HCEC 1CT (cell line): ENCODE measurements at places on chromosomes 3 and 15.

DNA sequence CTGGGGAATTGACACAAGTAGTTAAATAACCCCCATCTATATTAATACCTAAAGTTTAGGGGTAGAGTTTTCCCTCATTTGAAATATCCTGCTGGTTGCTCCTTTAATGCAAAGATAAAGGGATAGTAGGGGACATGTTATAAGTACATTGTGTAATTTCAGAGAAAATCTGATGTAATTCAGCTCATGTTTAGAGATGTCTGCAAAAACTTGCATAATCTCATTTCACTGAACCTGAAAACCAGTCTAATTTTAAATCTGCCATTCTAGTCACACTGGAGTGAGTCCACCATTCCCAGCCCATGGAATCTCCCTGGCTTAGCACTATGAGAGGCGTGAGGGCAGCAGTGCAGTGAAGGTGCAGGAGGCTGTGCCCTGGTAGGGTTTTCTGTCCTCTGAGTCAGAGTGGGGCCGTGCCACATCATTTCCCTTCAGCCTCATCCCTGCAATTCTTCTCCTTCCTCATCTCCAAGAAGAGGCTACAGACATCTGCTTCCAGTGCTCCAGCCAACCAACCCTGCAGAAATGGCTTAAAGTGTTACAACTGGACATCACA, 246.3 kb upstream of the UMPS start:
- no peak for DNase-seq

DNA sequence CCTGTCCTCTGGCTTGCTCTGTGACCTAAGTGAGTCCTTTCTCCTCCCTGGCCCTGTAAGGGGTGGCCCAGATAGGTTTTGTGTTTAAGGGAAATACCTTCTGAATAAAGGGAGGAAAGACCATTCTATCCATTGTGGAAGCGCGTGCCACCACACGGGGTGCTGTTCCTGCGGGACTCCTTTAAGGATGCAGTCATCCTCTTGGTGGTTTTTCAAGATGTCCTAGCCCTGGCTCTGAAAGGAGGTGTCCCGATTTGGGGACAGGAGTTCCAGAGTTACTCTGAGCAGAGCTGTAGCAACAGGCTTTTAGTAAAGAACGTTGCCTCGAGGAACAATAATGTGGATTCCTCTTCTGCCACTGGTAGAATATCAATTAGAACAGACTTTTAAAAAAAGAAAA, 9.6 kb downstream of the SLC6A6 start:
- peak; percentile 10 for DNase-seq

- DNase-seq, result peak; percentile 41
Observed at GRCh38 chr3:69120879-69121464, 1.4 kb downstream of the LMOD3 start.

DNA sequence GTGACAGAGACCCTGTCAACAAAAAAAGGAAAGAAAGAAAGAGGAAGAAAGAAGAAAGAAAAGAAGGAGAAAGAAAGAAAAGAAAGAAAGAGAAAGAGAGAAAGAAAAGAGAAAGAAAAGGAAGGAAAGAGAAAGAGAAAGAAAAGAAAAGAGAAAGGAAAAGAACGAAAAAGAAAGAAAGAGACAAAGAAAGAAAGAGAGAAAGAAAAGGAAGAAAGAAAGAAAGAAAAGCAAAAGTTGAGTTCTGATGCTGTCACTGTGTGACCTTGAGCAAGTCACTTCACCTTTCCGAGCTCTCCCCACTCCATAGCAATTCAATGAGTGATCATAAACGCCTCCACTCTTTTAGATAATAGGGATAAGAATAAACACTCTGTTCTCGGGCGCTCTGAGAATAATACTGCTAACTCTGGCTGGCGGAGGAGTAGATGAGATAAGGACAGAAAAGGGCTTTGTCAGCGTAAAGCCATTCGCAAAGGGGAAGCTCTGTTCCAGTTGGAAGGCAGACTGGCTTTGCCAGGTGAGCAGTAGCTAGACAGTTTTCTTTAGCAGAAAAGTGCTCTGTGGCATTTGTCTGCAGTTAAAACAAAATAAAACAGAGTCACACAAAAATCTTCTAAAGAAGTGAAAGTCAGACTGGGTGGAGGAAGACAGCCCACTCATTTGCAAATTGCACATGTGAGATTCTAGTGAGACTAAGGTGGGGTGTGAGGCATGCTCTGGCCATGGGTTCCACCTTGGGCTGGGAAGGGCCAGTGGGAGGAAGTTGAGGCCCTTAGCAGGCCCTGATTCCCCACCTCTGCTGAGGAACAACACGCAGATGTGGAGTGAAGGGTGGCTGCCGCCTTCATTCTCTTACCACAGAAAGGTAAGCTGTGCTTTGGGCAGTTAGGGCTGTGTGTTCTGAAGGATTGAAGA, 9.6 kb upstream of the FLNB start:
- peak; percentile 29 for DNase-seq

- no peak for DNase-seq
Observed at GRCh38 chr3:74631351-74632140, 17.1 kb upstream of the CNTN3 start.

DNA sequence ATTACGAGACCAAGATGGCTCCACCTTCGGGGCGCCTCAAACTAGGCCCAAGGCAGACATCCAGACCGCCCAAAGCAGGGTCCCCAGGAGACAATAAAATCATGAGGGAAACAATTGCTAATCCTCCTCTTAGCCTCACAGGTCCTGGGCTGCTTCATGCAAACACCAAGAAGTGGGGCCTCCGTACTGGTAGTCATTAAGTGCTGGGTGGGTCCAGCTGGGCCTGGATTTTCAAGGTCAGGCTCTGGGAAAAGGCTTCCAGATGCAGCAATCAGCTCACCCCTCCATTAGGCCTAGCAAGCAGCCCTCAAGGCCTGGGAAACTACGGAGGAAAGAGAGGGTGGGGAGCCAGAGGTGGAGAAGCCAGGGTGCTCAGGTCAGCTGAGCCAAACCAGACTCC, 634 bp downstream of the FBXL22 start:
- DNase-seq, result no peak

DNA sequence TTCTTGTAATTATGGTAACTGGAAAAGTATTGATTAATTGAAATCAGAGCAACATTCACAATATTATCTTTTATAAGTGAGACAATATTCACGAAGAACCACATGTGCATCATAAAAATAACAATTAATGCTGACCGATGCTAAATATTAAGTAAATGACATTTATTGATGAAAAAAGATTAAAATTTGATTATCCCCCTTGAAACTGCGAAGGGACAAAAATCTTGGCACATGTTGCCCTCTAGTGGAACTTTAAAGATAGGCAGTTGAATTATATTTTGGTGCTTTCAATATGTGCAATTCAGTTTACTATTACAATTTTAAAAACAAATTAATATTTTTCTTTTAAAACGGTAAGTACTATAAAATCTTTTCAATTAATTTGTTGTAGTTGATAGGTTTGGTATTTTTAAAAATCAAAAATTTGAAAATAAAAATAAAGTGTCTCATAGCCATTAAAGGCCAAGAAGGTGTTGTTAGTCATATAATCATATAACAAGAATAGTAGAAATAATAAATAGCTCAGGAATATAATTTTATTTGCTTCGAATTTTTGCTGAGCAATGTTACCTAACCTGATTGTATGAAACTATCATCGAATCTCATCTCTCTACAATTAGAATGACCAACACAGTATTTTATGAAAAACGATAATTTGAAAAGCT, 270.2 kb downstream of the ROBO1 start:
- peak; percentile 23 for DNase-seq

- DNase-seq, result no peak
Observed at GRCh38 chr3:197356275-197356674, 57.9 kb upstream of the DLG1 start.

DNA sequence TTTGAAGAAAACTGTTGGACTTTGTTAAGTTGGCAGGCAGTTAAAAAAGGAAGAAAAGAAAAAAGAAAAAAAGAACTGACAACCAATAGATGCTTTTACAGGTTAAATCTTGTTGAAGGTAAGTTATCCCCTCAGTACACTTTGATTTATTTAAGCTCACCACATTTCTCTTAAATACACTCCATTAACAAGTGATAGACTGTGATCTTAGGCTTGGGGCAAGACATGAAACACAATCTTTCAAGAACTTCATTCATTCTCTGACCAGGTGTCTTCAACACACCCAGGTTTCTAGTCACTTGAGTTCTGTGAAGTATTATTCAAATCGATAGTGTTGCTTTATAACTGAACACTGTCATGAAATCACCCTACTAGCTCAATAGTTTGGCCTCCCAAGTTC, 751.9 kb downstream of the ROBO1 start:
- no peak for DNase-seq

DNA sequence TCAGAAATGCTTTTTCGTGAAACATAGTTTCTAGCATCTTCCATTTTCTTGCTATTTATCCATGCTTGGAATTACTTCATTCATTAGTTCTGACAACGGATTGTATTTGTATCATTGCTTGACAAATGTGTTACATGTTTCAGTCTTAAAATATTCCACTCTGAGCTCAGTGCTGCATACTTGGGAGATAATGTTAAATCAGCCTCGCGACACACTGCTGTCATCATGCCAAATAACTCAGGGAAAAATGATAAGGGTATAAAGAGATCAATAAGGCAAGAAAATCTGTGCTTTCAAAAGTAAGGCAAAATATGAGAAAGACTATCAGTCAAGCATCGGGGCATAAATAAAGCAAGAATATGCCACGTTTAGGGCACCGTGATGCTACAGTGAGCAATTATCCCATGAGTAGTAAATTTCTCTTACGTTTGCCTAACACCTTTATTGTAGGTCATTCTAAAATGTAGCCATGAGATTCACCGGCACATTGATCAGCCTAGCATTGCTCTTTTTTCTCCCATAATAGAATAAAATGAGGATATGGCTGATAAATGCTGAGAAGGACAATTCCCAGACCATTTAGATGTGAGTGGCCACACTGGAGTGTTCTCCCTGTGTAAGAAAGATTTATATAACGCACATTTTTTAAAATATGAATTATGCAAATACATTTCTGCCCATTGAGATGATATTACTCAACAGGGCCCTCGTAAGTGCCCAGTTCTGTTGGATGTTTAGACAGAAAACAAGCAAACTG, 133.8 kb downstream of the RBMS3 start:
- DNase-seq, result no peak

GRCh38 chr3:71688121-71688520, 37.1 kb downstream of the EIF4E3 start:
- no peak for DNase-seq

DNA sequence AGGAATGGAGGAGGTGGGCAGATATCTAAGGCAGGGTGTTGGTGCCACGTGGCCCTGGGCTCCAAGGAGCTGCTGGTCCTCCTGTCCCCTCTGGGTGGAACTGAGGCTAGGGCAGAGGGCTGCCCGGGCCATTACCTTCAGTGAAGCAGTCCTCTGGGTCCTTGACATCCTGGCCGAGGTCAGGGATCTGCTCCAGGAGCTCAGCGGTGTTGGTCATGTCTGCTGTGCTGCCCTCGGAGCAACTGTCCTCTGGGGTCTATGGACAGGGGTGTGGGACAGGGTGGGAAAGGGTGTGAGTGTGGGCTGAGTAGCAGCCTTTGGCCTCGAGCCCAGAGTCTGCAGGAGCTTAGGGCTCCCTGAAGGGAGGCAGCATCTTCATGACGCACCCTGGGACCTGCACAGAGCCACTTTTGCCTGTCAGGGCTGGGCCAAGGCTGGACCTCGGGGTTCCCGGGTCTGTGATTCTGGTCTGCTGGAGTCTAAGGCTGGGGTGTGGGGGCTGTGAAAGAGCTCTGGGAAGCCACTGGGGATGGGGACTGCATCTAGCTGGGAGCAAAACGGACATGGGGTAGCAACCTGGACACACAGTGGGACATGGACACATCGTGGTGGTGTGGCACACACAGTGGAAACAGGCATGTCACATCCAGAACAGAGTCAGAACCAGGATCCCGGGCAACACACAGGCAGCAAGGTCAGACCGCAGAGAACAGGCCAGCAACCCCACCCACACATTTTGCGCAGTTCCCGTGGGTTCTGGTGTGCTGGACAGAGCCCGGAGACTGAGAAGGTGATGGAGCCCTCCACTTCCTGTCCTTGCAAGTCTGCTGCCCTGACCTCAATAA, 72.7 kb downstream of the SCN5A start:
- no peak for DNase-seq

DNA sequence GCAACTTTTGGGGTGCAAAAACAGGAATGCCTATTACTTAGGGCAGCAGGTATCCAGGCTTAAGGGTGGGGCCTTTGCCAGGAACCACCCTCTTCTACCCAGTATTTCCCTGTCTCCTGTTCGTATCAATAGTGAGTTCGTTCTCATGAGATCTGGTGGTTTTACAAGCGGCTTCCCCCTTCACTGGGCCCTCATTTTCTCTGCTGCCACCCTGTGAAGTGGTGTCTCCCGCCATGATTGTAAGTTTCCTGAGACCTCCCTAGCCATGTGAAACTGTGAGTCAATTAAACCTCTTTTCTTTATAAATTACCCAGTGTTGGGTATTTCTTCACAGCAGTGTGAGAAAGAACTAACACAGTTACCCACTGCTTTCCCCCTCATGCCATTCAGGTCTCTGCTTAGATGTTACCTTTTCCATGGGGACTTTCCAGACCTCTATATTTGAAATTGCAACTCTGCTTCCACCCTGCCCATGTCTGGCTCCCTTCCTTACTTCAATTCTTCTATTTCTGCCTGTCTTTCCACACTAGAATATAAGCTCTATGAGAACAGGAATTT, 23.9 kb upstream of the TRA2B start:
- DNase-seq, result no peak

GRCh38 chr3:135771760-135772159, 193.8 kb upstream of the PPP2R3A start:
- DNase-seq, result no peak

DNA sequence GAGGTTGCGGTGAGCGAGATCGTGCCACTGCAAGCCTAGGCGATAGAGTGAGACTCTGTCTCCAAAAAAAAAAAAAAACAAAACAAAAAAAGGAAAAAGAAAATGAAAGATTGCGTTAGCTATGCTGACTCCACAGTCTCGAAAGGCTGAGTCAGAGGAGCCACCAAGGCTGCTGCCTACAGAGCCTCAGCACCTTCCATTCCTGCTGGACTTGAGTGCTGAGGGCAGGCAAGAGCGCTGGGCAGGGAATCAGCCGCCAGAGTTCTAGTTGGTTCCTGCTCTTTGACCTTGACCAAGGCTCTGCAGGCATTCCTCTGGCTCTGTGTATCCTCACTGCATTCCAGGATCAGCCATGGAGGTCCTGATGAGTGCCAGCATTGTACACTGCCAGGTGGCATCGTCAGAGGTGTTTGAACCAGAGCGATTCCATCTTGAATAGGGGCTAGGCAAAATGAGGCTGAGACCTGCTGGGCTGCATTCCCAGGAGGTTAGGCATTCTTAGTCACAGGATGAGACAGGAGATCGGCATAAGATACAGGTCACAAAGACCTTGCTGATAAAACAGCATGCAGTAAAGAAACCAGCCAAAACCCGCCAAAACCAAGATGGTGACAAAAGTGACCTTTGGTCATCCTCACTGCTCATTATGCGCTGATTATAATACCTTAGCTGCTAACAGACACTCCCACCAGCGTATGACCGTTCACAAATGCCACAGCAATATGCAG, 5.9 kb downstream of the MESP2 start:
- DNase-seq, result peak; percentile 41

DNA sequence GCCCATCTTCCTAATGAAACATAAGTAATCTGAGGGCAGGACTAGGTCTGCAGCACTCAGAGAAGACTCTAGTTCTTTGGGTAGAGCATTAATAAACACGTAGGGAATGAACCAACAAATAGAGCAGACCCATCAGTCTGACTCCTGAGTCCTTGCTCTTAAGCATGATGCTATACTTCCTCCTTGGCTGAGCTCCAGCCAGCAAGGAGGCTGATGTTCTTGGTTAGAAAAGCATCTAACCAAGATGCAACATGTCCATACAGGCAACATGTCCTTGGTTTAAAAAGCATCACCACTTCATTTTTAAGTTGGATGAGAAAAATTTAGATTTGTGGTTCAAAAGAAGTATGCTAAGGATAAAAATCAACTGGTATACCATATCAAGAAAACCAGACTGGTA, 8.5 kb upstream of the MYH15 start:
- no peak for DNase-seq

GRCh38 chr3:177476921-177477435, 279.7 kb upstream of the TBL1XR1 start:
- no peak for DNase-seq
